ENCODE measurements at places on chromosomes 4 and X.

GRCh38 chr4:26719954-26720552, 136.2 kb downstream of the TBC1D19 start:
- DNase-seq: no peak

GRCh38 chr4:19224820-19225219, 1026.9 kb upstream of the SLIT2 start:
- DNase-seq: no peak

DNA sequence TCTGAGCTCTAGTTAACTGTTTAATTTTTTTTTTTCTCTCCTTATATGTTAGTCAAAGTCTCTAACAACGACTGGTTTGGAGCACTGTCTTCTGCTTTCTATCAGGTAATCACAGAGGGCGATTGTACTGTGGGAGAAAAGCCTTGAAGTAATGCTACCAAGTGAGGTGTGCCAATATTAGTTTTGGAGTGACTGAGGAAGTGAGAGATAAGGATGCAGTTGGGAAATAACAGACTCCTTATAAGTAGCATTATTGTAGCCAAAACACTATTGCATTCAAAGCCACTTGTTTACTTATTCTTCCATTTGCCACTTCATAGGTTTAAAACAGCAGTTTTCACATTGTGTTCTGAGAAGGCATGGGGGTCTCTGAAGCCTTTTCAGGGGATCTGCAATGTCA, 79.1 kb upstream of the SLC6A14 start:
- DNase-seq: no peak

- no peak for DNase-seq
Measured at GRCh38 chr4:99574530-99575324, at the start of gene MTTP. MTTP (plus strand) TSS chr4:99574824; CDS start chr4:99574910, 86 bp downstream.

GRCh38 chrX:39996536-39996935, 101.2 kb downstream of the BCOR start:
- DNase-seq: no peak

- no peak for DNase-seq
Measured at GRCh38 chr4:2246384-2247127, 4.6 kb upstream of the HAUS3 start.

DNA sequence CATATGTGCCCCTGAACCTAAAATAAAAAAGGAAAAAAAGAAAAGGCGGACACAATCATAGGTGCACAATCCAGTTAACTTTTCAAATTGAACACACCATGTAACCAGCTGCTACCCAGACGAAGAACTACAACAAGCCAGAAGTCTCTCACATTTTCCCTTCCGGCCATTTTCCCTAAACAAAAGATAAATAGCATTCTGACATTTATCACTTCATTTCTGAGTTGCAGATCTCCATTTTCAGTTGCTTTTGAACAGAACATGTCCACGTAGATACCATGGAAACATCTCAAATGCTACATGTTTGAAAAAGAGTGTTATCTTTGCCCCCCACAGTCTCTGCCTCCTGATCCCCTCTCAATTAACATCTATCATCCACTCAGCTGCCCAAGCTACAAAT, 29.2 kb upstream of the CABS1 start:
- DNase-seq: no peak

Measured in CD4-positive, alpha-beta T cell treated with Interleukin-15 for 4 hours (primary cell).